ENCODE measurements at places on chromosomes 11 and 22. TPM values are rescaled to one million over a fixed set of nuclear protein-coding genes. Genes with fewer than 3 reads are reported as not detected.

The ARHGAP20 gene
- total RNA-seq = 0.62 TPM

The TNNT3 gene
- 1.3 TPM for total RNA-seq

The C11orf42 gene
- total RNA-seq = not detected

The GRIK4 gene
- total RNA-seq = 0.37 TPM

DNA sequence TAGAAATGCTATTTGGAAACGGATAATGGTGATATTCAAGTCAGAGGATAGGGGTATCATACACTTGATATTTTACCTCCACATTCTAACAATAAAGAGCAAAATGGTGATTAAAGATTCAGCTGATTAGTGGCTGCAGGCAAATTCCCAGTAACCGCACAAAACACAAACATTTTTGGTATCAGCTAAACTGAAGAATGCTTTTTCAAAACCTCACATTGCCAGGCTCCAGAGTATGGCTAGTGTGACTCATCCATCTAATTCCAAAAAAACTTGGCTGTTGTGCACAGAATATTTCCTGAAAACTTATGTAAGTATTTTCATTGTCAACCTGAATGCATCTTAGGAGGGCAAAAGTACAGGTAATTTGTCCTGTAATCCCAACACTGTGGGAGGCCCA lies 10.9 kb downstream of the SRPRA start:
- no peak for DNase-seq

DNA sequence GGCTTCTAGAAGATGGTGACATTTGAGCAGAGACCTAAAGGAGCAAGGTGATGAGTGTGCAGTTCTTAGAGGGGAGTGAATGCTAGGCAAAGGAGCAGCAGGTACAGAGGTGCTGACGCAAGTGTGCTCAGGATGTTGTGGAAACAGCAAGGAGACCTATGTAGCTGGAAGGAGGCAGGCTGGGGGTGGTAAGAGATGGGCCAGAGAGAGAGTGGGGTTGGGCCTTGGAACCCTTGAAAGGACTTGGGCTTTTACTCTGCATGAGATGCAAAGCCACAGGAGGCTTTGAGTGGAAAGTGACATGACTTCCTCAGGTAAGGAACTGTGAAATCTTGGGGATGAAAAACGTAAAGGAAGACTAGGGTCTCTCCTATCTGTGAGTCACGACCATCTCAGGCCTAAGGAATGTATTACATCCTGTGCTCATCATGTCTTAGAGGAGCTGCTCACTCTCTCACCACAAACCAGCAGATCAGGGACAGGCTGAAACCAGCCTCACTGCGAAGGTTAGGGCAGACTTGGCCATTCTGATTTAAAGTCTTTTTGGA lies 65.4 kb downstream of the MICAL2 start:
- DNase-seq = no peak

- no peak for DNase-seq
Measured at GRCh38 chr11:126896025-126896424, 104.5 kb downstream of the KIRREL3 start.

- no peak for DNase-seq
Measured at GRCh38 chr11:59891781-59892181, 13.2 kb downstream of the OOSP3 start.

- no peak for DNase-seq
Measured at GRCh38 chr22:21054714-21055563, 9.2 kb downstream of the LRRC74B start.

DNA sequence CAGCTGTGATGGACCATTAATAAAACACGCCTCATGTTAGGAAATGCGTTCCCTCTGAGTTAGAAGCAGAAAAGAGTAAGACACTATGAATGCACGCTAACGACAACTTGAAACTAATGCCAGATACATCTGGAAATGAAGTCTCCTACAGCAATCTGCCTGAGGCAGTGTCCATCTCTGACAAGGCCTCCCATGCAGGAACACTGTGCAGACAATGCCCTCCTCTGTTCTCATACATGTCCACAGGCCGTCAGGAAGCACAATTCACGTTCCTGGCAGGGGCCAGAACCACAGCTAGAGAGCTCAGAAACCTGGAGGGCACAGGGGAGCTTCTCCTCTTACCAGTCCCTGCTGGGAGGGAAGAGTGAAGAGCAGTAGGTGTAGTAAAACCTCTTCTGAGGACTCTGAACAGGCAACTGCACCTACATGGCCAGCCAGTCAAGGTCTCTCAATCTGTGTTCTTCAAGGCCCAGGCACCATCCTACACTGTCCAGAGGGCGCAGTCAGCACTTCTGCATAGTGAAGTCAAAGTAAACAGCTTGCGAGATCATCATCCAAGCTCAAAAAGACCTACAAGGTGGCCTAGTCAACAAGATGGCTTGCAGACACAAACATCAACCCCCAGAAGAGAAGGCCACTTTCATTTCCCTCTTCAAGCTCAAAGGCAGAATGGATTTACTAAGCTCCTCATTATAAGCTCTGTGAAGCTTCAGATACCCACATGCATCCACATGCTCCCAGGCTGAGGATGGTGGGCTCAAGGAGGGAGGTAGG lies 41.5 kb upstream of the CYP2D6 start:
- no peak for DNase-seq
